ENCODE measurements at places on chromosomes 4 and X.

- DNase-seq = no peak
These were observed 23.3 kb downstream of the BRCC3 start for GRCh38 chrX:155094468-155095061.

GRCh38 chr4:185142564-185142911 lies 528 bp upstream of the SLC25A4 start:
- no peak for DNase-seq

GRCh38 chrX:15524417-15524816 lies 23.8 kb downstream of the BMX start:
- DNase-seq = no peak

- DNase-seq = no peak
These were observed 235.5 kb upstream of the ACTRT1 start for GRCh38 chrX:128287693-128288092.

DNA sequence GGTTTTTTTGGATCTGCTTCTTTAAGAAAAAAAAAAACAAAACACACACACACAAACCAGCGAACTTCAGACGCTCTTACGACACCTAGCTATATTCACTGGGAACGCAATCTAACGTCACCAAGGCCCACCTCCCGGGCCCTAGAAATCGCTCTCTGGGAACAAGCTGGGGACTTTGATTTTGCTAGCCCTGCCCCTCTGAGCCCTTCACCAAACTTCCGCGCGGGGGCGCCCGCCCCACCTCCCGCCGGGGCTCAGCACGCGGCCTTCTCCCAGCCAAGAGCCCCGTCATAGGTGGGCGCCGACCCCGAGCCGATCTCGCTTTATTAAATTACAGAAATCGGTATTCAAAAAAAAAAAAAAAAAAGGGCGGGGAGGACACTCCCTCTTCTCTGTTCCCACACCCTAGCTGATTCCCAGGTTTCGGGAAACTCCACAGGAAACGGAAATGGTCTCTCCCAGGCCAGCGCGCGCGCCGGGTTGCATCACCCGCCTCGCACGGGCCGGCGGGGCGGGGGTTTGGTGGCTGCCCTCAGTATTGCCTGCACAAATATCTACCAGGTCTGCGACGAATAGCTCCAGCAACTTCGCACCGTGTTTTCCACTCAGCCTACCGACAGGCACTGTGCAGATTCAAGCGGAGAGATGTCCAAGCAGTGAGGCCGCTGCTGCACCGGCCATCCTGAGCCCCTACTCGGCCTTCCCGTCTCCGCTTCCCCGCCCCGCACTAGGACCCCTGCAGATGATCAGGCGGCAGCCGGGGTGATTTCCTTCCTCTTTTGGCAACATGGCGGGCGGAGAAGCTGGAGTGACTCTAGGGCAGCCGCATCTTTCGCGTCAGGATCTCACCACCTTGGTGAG lies at the start of gene EIF2S3:
EIF2S3 (plus strand) TSS at position 775 of the 861 bp plus-strand sequence; CDS start at position 788, 13 bp downstream.
- peak; percentile 96 for DNase-seq

DNA sequence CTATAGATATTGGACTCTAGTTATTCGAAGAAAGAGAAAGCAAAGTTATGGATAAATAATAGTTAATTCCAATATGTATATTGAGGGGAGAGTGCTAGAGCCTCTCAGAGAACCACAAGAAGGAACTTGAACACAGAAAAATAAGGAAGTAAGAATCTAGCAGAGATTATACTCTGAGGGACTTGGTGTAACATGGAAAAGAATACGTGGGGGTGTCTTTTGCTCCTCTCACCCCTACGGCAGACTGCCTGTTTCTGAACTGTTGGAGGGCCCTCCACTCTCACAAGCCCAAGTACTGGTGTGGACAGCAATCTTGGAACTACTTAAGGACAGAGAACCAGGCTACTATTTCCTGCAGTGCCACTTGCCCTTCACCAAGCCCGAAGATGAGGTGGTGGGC lies 1174.4 kb upstream of the PCDH10 start:
- DNase-seq = no peak

DNA sequence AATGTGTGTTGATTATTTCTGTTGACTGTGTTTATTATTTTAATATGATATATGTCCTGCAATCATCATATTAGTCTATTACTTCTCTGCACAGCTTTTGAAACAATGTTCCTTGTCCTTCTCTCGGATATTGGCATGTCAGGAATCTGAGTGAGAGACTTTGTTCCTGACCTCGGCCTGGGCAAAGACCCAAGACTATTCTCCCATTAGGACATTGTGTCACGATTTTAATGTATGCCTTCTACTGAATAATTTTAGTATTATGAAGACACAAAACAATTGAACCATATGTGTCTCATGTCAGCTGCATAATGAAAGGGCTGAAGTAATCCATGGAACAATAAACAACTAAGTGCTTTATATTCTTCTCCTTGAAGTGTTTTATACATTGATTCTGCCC lies 580.8 kb upstream of the TENM3 start:
- DNase-seq = peak; percentile 9

- no peak for DNase-seq
These were observed 258.5 kb downstream of the CRLF2 start for GRCh38 chrX:953879-954482.

DNA sequence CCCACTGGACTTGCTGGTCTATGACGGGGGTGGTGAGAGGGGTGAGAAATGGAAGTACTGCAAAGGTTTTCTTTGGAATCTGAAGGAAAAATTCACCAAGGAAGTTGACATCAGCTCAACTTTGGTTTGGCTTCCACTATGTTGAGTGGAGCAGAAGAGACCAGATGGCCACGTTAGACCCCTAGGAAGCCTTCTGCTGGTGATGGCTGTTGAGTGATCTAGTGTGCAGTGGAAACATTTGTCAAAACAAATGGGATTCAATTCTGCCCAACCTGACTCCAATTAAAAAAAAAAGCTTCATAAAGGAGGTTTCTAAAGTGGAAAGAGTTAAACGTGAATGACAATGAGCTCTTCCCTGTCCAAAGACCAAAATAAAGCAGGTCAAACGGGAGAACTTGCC lies 25.7 kb downstream of the SEL1L3 start:
- DNase-seq = no peak

DNA sequence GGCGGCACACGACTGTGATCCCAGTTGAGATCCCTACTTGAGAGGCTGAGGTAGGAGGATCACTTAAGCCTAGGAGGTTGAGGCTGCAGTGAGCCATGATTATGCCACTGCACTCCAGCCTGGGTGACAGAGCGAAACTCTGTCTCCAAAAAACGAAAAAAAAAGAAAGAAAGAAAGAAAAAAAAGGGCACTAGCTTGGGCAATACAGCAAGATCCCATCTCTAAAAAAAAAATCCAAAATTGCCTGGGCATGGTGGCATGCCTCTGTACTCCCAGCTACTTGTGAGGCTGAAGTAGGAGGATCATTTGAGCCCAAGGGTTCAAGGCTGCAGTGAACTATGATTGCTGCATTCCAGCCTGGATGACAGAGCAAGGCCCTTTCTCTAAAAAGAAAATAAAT lies 10.7 kb upstream of the KLHL15 start:
- DNase-seq = no peak

- DNase-seq = no peak
These were observed 73.3 kb downstream of the NCAPG start for GRCh38 chr4:17884063-17884462.

DNA sequence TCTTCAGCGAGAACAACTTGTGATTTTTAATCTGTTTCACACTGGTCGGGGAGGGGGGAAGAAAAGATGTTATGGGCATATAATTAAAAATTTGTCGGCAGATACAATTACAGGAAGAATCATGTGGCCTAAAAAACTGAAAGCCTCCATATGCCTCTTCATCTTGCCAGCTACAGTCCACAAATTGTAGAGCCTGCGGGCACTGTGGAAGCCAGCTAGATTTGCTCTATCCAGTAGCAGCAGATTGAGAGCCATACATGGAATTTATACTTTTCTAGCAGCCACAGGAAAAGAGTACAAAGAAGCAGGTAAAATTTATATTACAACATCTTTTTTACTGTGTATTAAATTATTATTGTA lies 147.3 kb downstream of the TBL1X start:
- DNase-seq = no peak

GRCh38 chr4:124121461-124121971 lies 591.0 kb downstream of the ANKRD50 start:
- DNase-seq = no peak

DNA sequence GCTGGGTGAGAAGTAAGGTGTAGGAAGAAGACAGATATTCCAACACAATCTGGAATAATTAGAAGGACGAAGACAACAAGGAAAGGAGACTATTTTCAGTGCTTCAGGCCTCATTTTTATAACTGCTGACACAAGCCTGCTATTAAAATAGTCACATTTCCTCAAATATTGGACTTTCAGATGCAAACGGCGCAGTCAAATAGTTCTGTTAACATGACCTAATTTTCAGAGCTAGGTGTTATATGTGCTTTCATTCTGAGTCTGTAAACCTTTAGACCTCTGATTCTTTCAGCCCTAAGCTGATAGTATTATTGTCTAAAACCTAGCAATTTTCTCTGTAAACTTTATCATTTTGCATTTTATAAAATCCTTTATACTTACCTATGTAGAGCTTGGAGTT lies 261.5 kb downstream of the IL1RAPL1 start:
- no peak for DNase-seq

- DNase-seq = no peak
These were observed 12.7 kb downstream of the TKTL1 start for GRCh38 chrX:154308108-154308946.

DNA sequence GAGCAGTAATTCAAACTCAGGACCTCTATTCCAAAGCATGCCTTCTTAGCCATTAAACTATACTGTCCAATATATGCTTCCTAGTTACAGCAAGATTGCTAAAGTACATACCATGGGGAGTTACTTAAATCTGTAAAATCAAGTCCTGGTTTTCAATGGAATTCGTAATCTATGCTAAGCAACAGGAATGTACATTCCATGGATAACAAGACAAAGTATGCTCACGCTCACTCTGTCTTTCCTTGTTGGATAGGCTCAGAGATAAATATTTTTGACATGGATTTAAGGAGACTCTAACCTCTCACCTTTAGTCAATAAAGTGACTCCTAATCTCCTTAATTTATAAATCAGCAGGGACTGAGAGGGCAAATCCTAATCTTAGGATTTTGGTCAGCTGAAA lies 47.3 kb upstream of the STK26 start:
- no peak for DNase-seq

GRCh38 chrX:18714910-18715309 lies 7.5 kb downstream of the PPEF1 start:
- DNase-seq = no peak

GRCh38 chrX:372856-373640 lies 13.7 kb downstream of the PPP2R3B start:
- DNase-seq = no peak

- DNase-seq = no peak
These were observed 15.3 kb upstream of the ANXA5 start for GRCh38 chr4:121712001-121712651.

DNA sequence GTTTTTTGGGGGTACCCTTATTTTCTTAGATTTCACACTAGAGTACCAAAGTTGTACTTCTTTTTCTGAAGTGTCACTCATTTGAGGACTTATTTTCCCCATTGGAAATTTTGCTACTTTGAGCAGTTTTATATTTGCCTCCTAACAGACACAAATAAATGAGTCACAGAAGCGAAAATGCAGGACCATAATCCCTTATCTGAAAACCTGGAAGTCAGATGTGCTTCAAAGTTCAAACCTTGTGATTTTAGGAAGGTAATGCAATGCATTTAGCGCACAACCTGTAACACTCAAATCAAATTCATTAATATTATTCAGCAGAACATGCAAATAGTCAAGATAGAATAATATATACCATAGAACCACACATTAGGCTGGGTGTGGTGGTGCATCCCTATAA lies 6.9 kb downstream of the RELL1 start:
- no peak for DNase-seq

DNA sequence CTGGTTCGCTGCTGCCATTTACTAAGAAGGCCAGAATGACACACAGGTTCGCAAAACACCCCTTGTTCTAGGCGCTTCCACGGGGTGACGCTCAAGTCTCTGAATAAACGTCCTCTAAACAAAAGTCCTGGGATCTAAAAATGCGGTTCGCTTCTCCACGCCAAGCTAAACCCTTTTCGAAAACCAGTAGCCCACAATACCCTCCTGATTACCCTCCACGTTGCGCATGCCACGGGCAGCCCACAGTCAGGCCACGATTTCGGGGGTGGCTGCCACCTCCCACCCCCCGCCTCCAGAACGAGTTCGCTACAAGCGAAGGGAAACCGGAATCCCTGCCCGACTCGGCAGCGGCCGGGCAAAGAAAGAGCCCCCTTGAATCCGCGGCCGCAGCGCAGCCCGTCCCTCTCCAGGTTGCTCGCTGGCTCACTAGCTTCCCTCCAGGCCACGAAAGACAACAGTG lies 423 bp downstream of the RPL39 start:
- peak; percentile 6 for DNase-seq

DNA sequence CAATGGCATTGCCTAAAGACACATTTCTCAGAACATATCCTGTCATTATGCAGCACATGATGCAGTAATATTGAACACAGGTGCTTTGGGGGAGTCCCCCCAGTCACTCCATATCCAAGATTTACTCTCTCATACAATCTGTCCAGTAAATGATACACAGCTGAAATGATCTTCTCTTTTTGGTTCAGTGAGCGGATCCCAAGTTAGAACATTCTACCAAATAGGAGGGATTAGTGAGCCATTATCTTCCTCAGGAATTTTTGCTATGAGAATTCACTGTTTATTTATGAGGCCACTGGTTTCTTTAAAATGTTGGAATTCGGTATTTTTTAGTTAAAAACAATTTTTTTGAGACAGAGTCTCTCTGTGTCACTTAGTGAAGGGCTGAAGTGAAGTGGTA lies 96.5 kb downstream of the TRAPPC11 start:
- no peak for DNase-seq

DNA sequence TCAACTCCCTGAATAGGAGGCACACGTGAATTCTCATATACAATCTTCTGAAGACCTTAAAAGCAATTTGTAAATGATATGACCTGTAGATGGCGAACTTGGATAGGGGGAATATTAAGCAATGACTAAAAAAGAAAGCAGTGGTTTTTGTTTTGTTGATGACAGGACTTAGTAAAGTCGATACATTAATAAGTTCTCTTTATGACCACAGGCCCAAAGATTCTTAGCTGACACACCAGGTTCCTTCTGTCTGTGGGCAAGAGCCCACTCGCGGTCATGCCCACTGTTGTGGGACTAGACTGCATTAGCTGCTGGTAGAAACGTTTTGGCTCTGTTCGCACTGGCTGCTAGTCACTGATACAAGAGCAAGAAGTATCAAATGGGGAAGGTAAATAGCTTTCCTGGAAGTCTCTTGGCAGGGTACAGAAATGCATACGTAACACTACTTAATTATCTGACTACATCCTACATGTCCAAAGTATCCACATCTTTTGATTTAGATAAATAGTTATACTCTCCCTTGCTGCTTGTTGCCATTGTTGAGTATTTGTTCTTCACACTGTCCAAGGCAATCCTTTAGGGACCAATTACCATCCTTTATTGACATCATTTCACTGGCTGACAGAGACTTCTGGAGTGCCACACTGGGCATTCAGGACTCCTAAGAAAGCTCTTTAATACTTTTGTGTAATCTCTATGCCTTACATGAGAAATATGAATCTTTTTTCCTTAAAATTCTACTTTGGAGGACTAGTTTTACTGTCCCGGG lies 31.0 kb downstream of the ALPK1 start:
- peak; percentile 84 for DNase-seq
